ENCODE measurements at places on chromosomes 11 and 22. TPM values are rescaled to one million over a fixed set of nuclear protein-coding genes. Genes with fewer than 3 reads are reported as not detected.

CRKL gene
- 65.8 TPM for polyA plus RNA-seq

PLAAT4 gene
- polyA plus RNA-seq: 468 TPM

DNA sequence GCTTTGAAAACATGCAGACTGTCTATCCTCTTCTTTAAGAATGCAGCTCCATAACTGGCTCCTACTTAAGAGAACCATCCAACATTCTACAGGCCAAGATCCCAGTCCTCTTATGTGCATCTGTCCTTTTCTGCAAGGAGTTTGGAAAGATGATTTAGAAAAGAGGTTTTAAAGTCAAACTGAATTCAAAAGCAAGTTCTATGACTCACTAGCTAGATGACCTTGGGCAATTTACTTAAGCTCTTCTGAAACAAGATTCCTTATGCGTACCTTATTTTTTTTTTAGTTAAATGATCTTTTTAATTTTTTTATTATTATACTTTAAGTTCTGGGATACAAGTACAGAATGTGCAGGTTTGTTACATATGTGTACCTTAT is 29.2 kb downstream of the GUCY1A2 start:
- no peak for DNase-seq

- no peak for DNase-seq
Observed at GRCh38 chr11:119936426-119936825, 201.5 kb downstream of the TRIM29 start.

CCDC157 gene
- polyA plus RNA-seq: 2.1 TPM

OMP gene
- polyA plus RNA-seq: not detected

TRPC6 gene
- not detected for polyA plus RNA-seq

DNA sequence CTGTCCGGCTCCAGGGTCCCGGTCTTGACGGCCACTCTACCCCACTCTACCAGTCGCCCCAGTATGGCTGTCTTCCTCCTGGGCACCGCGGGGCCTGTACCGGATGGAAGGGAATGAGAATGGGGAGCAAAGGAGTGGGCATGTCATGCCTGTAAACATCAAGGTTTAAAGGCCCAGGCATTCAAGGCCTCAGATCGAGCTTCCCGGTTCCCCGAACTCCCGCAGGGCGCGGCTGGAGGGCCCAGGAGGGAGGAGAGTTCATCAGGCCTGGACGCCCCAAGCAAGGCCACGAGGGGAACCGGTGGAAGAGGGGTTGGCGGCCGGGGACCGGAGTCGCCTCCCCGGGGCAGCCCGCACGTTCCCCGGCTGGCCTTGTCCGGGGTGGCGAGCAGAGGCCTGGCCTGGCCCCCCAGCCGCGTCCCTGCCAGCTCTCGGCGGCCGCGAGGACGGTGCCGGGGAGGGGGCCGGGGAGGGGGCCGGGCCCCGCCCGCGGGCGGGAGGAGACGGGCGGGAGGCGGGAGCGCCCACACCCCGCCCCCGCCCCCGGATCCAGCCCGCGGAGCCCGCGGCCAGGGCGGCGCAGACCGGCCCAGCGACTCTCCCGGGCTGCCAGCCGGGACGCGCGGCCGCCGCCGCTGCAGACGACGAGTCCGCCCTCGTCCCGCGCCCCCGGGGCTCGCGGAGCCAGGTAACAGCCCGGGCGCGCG is at the start of gene CDC42EP1:
Gene CDC42EP1 (plus strand): TSS at position 580 of the 707 bp plus-strand sequence. CDS start 5,870 bp downstream, outside the sequence.
- no peak for DNase-seq

- DNase-seq: no peak
Observed at GRCh38 chr11:1277936-1278512, 31.4 kb downstream of the TOLLIP start.

MRGPRX3 gene
- not detected for polyA plus RNA-seq

RIMBP3B gene
- polyA plus RNA-seq: 0.96 TPM

HRAS gene
- polyA plus RNA-seq: 12.6 TPM

DNA sequence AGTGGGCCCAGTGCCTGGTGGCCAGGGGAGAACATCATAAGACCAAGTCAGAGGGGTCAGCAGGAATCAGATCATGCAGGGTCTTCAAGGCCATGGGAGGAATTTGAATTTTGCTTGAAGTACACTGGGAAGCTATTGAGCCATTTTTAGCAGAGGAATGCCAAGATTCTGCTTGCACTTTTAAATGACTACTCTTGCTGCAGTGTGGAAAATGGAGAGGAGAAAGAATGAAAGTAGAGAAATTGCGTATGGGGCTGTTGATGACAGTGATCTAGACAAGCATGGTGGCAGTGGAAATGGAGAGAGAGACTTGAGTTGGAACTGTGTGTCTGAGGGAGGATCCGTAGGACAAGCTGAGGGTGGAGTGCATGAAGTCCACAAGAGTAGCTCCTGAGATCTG is 128.1 kb downstream of the WNT7B start:
- DNase-seq: no peak

GRM5 gene
- polyA plus RNA-seq: not detected

GRCh38 chr11:115362997-115363396 is 141.2 kb downstream of the CADM1 start:
- no peak for DNase-seq

GRCh38 chr11:46120346-46121300 is 631 bp downstream of the PHF21A start:
- DNase-seq: peak; percentile 31

DNA sequence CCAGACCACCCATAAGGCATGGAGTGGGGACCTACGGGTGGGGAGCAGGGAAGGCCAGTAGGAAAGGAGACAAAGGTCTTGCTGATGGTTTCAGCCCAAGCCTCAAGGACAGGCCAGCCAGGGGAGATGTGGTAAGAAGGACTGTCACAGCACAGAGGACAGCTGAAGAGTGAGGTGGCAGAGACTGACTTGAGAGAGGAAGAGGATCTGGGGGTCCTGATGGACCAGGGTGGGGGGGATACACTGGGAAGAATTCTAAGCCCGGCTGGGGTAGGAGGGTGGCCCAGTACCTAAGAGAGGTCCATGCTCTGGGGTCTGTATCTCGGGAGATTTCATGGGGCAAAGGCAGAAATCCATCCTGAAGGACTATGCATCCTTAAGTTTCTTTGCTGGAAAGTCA is 66.1 kb upstream of the THY1 start:
- DNase-seq: no peak

- DNase-seq: no peak
Observed at GRCh38 chr11:68043029-68043348, 4.2 kb downstream of the TCIRG1 start.

- no peak for DNase-seq
Observed at GRCh38 chr11:116211147-116211546, 561.6 kb downstream of the BUD13 start.

GRCh38 chr11:85884581-85885021 is 29.4 kb downstream of the CCDC83 start:
- no peak for DNase-seq

GRCh38 chr11:46293641-46294103 is 16.2 kb downstream of the CREB3L1 start:
- no peak for DNase-seq

GRCh38 chr11:24623121-24623520 is 126.3 kb downstream of the LUZP2 start:
- no peak for DNase-seq

DNA sequence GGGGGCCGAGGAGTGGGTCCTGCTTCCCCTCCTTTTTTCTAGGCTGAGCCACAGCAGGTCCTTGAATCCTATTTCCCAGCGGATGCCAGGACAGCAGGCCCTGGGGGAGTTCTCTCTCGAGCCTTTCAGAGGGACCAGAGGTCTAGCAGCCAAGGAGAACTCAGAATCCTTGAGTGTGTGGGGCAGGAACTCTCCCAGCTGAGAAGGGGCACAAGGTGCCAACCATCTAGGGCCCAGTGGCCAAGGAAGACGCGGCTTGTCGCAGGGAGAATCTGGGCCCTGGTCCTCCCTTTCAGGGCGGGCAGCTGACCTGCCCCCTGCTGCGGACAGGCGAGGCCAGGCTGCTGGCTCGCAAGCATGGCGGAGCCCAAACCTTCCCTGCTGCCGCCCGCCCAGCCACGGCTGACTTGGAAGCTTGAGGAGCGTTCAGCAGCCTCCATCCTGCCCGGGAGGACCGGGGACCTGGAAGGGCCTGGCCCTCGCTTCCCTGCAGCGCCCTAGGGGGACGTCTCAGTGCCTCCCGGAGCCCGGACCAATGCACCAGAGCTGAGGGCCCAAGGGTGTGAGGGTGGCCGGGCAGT is 972 bp upstream of the TSSC4 start:
- peak; percentile 36 for DNase-seq

DNA sequence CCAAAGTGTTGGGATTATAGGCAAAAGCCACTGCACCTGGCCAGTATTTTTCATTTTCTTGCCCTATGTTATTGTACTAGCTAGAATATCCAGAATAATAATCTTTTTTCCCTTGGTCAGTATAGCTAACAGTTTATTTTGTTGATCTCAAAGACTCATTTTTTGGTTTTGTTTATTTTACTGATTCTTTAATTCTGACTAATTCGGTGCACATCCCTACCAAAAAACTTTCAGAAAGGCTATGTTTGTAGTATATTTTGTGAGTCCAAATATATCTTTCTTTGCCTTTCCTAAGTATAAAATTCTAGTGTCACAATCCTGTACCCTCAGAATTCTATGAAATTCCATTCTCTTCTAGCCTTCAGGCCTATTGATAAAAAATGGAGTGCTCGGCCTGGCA is 84.3 kb downstream of the PHF21A start:
- no peak for DNase-seq

- DNase-seq: no peak
Observed at GRCh38 chr11:129374081-129374992, 1.3 kb upstream of the BARX2 start.

Measured in naive thymus-derived CD4-positive, alpha-beta T cell (primary cell).